ENCODE measurements at places on chromosomes 16 and 17. TPM values are rescaled to one million over a fixed set of nuclear protein-coding genes. Genes with fewer than 3 reads are reported as not detected.

The HSD17B2 gene
- not detected for total RNA-seq

The KRTAP3-1 gene
- total RNA-seq = not detected

The KCNH6 gene
- total RNA-seq = not detected

The TPSG1 gene
- 1.3 TPM for total RNA-seq

The GLTPD2 gene
- not detected for total RNA-seq

The TVP23A gene
- 2.1 TPM for total RNA-seq

The FOXC2 gene
- total RNA-seq = 11.9 TPM

The MYH2 gene
- total RNA-seq = not detected

The CDH16 gene
- not detected for total RNA-seq

The ABCC12 gene
- total RNA-seq = not detected

The LRRC36 gene
- 0.56 TPM for total RNA-seq

The MT2A gene
- total RNA-seq = 1,788 TPM

The GAST gene
- total RNA-seq = not detected

The OR2C1 gene
- total RNA-seq = not detected

The SLC52A1 gene
- total RNA-seq = not detected

The TM4SF5 gene
- not detected for total RNA-seq

The EFCAB5 gene
- total RNA-seq = 0.14 TPM

The SDR42E2 gene
- total RNA-seq = not detected

The CYGB gene
- 16.3 TPM for total RNA-seq

The FN3KRP gene
- 18.5 TPM for total RNA-seq

The CDH11 gene
- total RNA-seq = 92.2 TPM

The ABCC3 gene
- total RNA-seq = 13.1 TPM
